Hindlimb muscle (tissue), 1 donor: ENCODE measurements at places on chromosomes 7 and 10. TPM values are rescaled to one million over a fixed set of nuclear protein-coding genes. Genes with fewer than 3 reads are reported as not detected.

GRCh38 chr10:104246976-104247375, 7.7 kb upstream of the GSTO1 start:
- DNase-seq, result no peak

GRCh38 chr10:12445701-12446334, 96.5 kb downstream of the CAMK1D start:
- DNase-seq, result no peak

- DNase-seq, result no peak
Measured at GRCh38 chr7:41401833-41402232, 301.1 kb downstream of the INHBA start.

GRCh38 chr7:144474363-144474762, 70.9 kb upstream of the NOBOX start:
- DNase-seq, result no peak

The NANOS1 gene
- 6.0 TPM for polyA plus RNA-seq

The HOXA1 gene
- polyA plus RNA-seq, result 0.50 TPM
